Activated CD8-positive, alpha-beta memory T cell treated with anti-CD3 and anti-CD28 coated beads, Interleukin-2, amount 10 ng/mL, durations not matched to agents 7 days and 5 days (primary cell): ENCODE measurements at places on chromosomes 3 and 15.

DNA sequence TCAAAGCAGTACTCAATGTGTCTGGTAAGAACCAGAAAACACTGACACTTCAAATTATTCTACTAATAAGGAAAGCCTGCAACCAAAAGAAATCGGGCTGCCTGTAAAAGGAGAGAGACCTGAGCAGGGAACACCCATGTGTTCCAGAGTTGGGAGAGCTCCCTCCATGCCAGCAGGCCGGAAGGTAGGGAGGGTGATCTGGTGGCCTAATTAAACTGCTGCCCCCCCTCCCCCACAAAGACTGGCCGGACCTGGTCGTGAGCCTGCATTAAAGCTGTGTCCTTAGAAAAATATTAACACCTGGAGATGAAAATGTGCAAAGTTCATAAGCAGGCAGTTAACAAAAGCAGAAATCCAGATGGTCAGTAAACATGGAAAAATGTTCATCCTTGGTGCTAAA lies 170.6 kb upstream of the BHLHE40 start:
- DNase-seq, result no peak

- no peak for DNase-seq
Observed at GRCh38 chr3:39013289-39013688, 38.5 kb downstream of the SCN11A start.

- DNase-seq, result no peak
Observed at GRCh38 chr3:188380722-188381121, 226.8 kb downstream of the LPP start.

DNA sequence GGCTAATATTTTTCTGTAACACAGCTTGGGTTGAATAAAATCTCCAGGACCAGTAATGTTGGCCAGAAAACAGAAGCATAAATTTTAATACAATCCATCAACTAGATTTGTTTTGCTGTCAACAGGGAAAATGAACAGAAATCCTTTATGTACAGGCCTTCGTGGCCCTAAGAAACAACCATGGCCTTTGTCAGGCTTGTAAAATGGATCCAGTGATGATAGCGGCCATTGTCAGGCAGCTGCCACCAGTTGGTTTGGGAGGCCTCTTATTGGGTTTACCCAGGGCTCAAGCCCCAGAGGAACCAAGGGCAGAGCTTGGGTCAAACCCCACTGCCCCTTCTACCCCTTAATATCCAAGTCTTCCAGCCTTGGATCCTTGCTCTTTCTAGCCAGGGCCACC lies 5.6 kb upstream of the FYCO1 start:
- no peak for DNase-seq

DNA sequence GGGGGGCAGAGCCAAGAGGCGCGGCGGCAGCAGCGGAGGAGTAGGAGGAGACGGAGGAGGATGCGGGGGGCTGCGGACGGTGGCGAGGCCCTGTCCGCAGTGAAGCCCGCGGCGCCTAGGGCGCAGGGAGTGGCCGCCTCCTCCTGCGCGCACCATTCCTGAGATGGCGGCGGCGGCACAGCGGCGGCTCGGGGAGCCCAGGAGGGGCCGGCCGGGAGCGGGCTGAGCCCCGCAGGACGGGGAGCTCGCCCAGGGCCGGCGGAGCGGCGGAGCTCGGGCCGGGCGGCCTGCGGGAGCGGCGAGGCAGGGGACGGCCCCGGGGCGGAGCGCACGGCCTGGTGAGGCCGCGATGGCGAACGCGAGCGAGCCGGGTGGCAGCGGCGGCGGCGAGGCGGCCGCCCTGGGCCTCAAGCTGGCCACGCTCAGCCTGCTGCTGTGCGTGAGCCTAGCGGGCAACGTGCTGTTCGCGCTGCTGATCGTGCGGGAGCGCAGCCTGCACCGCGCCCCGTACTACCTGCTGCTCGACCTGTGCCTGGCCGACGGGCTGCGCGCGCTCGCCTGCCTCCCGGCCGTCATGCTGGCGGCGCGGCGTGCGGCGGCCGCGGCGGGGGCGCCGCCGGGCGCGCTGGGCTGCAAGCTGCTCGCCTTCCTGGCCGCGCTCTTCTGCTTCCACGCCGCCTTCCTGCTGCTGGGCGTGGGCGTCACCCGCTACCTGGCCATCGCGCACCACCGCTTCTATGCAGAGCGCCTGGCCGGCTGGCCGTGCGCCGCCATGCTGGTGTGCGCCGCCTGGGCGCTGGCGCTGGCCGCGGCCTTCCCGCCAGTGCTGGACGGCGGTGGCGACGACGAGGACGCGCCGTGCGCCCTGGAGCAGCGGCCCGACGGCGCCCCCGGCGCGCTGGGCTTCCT lies at the start of gene GPR27:
TSS of gene GPR27 (plus strand) at position 155 of the 909 bp plus-strand sequence. CDS start at position 350, 195 bp downstream.
- no peak for DNase-seq

GRCh38 chr3:39467394-39468107 lies at the start of gene MOBP:
Gene MOBP (plus strand): TSS chr3:39467680. CDS start chr3:39502070, 34,390 bp downstream.
- no peak for DNase-seq

- DNase-seq, result peak; percentile 87
Observed at GRCh38 chr3:170037463-170038433, at the start of gene GPR160. Gene GPR160 (plus strand): TSS chr3:170037995. CDS start chr3:170083973, 45,978 bp downstream.
